NCI-H524 (cell line): ENCODE measurements at places on chromosomes 5 and 9.
A peak's percentile ranks its signal among the peaks of the same experiment; 100 is the strongest.

- no peak for DNase-seq
Measured at GRCh38 chr9:133917375-133917774, 74.7 kb downstream of the VAV2 start.

- no peak for DNase-seq
Measured at GRCh38 chr9:34651876-34652601, at the start of gene IL11RA. TSS of gene IL11RA (plus strand) at chr9:34652185. CDS start at chr9:34655218, 3,033 bp downstream.

DNA sequence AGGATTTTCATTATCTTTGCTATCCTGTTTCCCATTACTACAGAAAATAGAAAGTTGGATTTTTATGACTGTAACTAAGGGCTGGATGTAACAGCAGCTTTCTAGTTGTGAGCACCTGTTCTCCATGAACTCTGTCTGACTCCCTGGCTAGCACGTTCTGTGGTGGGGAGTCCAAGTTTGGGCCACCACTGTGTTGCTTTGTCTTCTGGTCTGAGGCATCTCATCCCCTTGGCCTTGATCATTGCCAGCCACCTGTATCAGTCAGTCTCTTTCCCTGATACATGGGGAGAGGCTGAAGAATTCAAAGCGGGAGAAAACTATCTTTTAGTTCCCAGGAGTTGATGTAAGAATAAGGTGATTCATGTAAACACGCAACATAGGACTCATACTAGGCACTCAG is 33.4 kb downstream of the WDR70 start:
- no peak for DNase-seq

- no peak for DNase-seq
Measured at GRCh38 chr9:1400983-1401382, 350.8 kb downstream of the DMRT2 start.

DNA sequence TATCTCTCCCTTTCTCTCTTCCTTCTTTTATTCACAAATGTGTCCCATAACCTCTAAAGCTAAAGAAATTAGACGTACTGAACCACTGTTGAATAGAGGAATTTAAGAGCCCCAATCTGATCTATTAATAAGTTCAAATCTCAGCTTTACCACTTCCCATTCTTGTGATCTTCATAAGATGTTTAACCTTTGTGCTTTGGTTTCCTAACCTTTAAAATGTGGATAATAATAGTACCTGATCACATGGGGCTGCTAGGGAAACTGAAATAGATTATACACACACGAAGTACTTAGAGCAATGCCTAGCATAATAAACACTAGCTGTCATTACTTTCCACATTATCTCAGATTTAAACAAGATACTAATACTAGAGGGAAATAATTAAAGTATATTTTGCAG is 324.3 kb upstream of the SEMA6A start:
- DNase-seq = no peak

- no peak for DNase-seq
Measured at GRCh38 chr5:100119903-100120302, 415.3 kb upstream of the FAM174A start.

- DNase-seq = no peak
Measured at GRCh38 chr5:175129121-175129520, 314.9 kb downstream of the DRD1 start.

GRCh38 chr5:138054847-138055558 is 22.1 kb upstream of the FAM13B start:
- DNase-seq = no peak

DNA sequence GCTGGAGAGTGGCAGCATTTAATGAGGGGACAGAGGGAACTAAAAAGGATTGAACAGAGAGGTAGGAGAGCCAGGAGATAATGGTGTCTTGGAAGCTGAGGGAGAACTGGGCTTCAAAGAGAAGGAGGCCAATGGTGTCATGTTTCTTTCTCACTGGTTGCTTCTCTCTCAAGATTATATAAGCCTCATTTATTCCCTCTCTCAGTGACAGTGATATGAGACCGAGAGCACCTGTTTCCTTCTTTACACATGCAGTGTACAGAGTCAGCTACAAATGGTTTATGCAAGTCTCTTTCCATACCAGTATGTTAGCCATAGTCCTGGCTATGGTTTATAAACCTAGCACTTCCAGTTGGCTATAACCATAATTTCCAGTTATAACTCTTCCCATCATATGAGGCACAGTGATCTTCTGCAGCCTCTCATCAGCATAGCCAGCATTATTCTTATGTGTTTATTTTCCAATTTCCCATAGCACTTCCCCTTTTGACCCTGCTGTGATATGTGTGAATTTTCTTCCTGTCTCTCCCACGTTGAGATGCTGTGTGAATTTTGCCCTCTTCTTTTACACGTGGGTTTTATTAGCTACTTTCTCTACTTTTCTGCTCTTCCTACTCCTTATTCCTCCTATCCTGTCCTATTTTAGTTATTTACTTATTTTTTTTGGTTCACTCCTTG is 71.2 kb downstream of the UNC13B start:
- DNase-seq = no peak

- peak; percentile 34 for DNase-seq
Measured at GRCh38 chr5:176603091-176603490, 6.9 kb downstream of the GPRIN1 start.

DNA sequence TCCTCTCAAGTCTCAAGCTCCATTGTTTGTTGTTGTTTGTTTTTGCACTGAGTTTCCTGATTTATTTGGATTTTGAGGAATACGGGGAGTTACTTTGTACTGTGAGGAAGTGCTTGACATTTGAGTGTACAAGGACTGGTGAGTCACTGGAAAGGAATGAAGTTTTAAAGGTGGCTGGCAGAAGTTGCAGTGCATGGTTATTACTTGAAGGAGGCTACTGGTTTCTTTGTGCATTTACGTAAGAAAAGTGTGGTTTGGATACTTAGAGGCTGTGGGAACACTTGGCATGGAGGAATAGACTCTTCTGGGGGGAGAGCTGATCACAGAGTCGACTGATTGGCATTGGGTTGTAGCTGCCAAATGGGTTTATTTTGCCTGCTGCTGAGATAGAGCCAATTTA is 919.0 kb downstream of the TAF11L14 start:
- DNase-seq = no peak

DNA sequence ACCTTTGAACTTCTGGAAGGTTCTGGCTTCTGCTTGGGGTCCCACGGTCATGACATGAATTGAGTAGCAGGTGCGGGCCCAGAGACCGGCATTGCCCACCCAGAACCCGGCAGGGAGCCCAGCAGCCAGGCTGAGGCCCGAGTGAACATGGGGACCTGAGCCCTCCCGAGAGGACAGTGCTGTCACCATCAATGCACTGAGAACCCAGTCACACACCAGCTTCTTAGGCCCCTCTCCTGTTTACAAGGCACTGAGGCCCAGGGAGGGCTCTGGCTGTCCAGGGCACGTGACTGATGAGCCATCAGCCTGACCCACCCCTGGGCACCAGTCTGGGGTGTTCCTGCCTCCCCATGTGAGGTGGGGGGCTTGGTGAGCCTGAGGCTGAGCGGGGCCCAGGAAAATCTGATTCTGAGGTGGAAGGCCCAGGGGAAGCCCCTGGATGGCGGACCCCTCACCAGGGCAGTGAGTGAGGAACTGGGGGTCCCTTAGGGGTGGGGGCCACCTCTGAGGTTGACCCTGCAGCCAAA is 60.3 kb upstream of the RNU6ATAC start:
- DNase-seq = no peak

DNA sequence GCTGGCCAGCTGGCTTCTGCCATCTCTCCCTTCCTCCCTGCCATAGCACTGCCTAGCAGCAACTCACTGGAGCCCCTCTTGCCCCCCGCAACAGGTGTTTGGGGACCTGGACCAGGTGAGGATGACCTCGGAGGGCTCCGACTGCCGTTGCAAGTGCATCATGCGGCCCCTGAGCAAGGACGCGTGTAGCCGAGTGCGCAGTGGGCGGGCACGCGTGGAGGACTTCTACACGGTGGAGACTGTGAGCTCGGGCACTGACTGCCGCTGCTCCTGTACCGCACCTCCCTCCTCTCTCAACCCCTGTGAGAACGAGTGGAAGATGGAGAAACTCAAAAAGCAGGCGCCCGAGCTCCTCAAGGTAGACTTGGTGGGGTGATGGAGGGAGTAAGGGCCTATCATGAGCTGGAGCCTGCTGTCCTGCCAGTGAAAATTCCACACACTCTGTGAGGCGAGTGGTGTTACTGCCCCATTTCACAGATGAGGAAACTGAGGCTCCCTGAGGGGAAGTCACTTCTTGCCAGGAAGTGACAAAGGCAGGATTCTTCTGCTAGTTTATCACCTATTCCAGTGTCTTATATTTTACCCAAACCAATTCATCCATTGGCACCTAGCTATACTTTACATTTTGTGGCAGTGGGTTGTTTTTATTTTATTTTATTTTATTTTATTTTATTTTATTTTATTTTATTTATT is 10.1 kb downstream of the OLFML2A start:
- no peak for DNase-seq

GRCh38 chr9:27561685-27562084 is 11.6 kb downstream of the C9orf72 start:
- DNase-seq = no peak

- DNase-seq = no peak
Measured at GRCh38 chr5:145637396-145637795, 197.7 kb downstream of the PRELID2 start.

DNA sequence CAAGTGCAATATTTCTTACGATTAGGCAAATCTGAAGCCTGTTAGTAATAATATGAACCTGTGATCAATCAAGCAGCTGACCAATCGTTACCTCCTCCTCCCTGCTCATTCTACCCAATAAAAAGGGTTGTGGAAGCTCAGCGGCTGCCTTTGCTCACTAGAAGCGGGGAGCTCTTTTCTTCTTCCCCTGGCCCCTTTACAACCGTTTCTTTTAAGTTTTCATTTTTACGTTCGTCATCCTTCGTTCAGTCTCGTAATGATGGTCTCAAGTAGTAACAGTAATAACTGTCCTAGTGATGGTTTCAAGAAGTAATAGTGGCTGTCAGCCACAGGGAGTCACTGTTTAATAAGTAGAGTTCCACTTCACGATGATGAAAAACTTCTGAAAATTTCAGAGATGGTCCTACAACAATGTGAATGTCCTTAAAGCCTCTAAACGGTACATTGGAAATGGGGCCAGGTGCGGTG is 6.2 kb downstream of the UGT3A2 start:
- DNase-seq = no peak

DNA sequence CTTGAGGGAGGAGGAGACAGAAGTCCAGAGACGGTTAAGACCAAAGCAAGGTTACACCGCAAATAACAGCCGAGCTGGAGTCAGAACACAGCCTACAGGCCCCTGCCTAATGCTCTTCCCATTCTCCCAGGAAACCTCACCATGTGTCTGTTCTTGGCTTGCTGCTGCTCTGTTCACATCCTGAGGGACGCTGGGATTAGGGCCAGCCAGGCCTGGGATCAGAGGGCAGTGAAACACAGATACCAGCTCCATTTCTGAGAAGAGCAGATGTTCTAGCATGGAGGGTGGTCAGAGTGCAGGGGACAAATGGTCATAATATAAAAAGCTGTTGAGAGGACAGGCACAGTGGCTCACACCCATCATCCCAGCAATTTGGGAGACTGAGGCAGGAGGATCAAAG is 124.8 kb upstream of the LARP1 start:
- no peak for DNase-seq

GRCh38 chr9:92846662-92847145 is 31.1 kb downstream of the ZNF484 start:
- no peak for DNase-seq

DNA sequence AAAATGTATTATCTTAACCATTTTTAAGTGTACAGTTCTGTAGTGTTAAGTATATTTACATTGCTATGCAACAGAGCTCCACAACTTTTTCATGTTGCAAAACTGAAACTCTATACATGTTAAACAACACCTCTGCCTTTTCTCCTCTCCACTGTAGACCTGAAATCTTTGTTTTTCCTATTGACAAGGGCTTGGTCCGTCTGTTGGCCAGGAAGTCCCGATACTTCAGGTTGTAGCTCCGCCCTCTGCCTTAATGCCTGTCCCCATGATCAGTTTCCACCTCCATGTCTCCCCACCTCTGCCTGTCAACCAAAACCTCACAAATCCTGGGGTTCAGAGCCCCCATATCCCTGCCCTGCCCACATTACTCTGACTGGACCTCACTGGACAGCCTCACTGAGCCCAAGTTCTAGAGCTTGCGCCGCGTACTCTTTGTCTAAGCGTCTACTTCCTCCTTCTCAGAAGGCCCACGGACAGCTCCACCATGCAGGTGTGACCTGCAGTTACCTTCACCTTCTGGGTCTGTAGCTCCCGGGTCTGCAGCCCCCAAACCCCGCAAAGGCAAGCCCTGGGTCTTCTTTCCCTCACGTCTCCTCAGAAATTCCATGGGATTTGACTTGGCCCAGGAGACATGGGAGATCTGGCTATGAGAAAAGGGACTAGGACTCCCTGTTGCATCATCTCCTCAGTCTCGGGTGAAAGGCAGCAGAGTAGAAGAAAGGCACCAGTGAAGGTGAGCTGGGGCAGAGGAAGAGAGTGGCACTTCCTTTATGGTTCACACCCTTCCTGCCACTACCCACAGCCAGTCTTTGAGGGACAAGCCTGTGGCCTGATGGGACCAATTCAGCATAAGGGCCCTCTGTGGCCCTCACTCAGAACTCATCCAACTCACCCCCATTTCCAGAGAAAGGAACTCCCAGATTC is 8.0 kb downstream of the GLIPR2 start:
- DNase-seq = no peak

DNA sequence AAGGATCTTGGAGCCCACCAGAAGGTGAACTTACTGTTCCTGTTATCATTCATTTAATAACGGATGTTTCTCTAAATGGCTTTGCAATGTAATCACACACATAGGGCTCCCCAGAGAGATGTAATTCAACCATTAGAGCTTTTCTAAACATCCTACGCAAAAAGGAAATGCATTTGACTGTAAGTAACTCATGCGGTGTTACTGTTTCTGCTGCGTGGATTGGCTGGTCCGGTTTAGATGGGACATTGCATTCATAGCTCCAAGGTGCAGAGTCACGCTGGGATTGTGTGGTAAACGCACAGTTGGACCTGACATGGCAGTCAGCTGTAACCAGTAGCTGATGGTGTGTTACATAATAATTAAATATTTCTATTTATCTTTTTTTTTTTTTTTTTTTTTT is 185.5 kb upstream of the OTULINL start:
- no peak for DNase-seq

DNA sequence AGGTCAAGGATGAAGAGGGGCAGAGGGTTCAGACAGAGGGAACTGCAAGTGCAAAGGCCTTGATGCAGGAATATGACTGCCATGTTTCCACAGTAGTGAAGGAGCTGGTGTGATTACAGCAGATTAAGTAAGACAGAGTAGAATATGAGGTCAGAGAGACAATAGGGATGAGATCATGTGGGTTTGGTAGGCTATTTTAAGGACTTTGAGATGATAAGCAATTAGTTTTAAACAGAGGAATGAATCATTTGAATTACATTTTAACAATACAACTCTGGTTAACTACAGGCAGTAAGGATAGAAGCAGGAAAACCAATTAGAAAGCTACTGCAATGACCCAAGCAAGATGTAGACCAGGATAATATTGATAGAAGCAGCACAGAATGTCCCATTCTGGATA is 7.7 kb downstream of the CENPK start:
- DNase-seq = no peak

DNA sequence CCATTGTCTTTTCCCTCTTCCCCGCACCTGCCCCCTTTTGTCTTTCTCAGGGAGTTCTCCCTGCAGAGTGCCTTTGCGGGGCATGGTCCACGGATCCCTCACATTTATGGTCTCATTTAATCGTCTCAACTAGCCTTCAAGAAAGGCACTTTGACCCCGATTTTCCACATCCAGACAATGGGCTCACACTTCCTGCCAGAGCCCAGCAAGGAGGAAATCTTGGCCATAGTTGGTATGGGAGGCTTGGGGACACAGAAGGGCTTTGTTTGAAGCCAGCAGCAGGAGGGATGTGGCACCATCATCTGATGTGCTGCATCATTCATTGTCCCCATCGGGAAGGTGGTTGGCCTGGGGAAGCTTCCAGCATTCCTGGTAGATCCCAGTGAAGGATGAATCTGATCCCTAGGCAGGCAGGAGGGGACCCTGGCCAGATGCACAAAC is 24.9 kb downstream of the GSN start:
- no peak for DNase-seq
